ENCODE measurements at places on chromosomes 3 and 15. TPM values are rescaled to one million over a fixed set of nuclear protein-coding genes. Genes with fewer than 3 reads are reported as not detected.

Gene PDZRN3
- total RNA-seq: not detected

Gene CISH
- 0.69 TPM for total RNA-seq

Gene ZNF80
- total RNA-seq: 0.04 TPM

Gene BCL6
- 17.4 TPM for total RNA-seq

Gene CHRFAM7A
- 8.2 TPM for total RNA-seq

Gene CX3CR1
- 0.04 TPM for total RNA-seq

Gene ADAMTS7
- 4.5 TPM for total RNA-seq

Gene TMCO5A
- total RNA-seq: not detected

Gene VGLL4
- total RNA-seq: 42.4 TPM

Gene REC114
- not detected for total RNA-seq

Gene MRPS22
- total RNA-seq: 45.6 TPM

Gene EOMES
- 0.69 TPM for total RNA-seq

Gene RETNLB
- total RNA-seq: not detected

Gene TRAIP
- 12.4 TPM for total RNA-seq

Gene SUCNR1
- 0.06 TPM for total RNA-seq

Gene HTR3E
- total RNA-seq: not detected

Gene NR2E3
- 0.09 TPM for total RNA-seq

Gene NANOGP8
- not detected for total RNA-seq

Gene TMEM43
- total RNA-seq: 128 TPM

Gene PLSCR5
- not detected for total RNA-seq

Gene RTP4
- not detected for total RNA-seq

Gene SLC2A2
- total RNA-seq: not detected

Gene HESX1
- not detected for total RNA-seq

Gene NR1I2
- total RNA-seq: not detected

Gene GOLGA8O
- total RNA-seq: 0.27 TPM

Gene TRPM1
- total RNA-seq: not detected

All from A549 treated with dexamethasone at 1 μM for 4 hours (cell line).